CD4-positive, alpha-beta T cell treated with Interleukin-2 at 100 ng/mL for 4 hours (primary cell): ENCODE measurements at places on chromosomes 11 and 22.
A peak's percentile ranks its signal among the peaks of the same experiment; 100 is the strongest.

DNA sequence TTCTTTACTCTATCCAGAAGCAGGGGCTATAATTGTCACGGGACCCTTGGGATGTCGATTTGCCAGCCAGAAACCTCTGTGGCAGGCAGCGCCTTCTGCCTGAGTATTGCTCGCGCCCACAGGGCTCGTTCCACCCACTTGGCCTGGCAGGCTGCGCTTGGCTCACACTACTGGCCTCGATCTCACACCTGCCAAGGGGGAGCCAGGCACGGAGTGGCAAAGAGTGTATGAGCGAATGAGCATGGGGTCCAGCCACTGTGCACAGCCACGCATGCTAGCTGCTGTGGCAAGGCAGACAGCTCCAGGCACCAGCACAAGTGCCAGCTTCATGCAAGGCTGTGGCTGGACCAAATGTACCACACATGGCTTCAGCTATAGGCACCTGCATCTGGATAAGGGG lies 599.8 kb downstream of the DLG2 start:
- no peak for DNase-seq

GRCh38 chr11:93908689-93909088 lies 58.3 kb upstream of the VSTM5 start:
- DNase-seq = no peak

DNA sequence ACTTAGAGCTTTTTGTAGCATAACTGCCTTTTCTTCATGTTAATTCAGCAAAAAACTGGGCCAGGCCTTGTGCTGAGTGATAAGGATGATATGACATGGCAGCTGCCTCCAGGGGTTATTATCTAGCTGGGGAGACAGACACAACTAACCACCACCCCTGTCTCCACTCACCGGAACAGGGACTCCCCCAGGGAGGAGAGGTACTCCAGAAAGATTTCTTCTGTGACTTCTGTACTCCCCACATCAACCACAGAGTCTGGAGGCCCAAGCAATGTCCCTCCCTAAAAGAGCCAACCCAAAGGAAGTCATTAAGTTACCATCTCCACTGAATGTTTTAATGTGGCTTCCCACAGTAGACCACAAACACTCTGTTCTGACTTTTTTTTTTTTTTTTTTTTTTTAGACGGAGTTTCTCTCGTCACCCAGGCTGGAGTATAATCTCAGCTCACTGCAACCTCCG lies 14.3 kb upstream of the PMM1 start:
- DNase-seq = peak; percentile 74

DNA sequence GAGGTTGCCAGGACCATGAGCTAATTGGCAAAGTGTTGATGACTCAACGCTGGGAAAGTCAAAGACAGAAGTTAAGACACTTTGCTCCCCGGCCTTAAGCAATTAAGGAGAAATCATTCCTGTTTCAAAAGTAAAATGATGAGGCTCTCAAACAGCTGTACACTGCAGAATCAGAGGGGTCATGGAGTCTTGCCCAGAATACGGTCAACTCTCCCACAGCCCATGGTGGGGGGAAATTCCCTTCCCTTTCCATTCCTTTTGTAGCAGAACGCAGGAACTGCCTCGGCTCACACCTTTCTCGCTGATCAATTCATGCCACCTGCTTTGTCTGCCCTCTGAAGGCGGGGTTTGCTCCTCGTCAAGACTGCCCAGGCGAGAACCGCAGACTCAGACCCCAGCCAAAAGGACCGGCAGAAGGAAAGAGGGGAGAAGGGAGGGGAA lies 52.8 kb downstream of the MN1 start:
- DNase-seq = no peak

GRCh38 chr22:46812034-46812605 lies 49.7 kb downstream of the TBC1D22A start:
- DNase-seq = no peak

GRCh38 chr11:78767027-78767932 lies 192.6 kb upstream of the NARS2 start:
- DNase-seq = no peak

DNA sequence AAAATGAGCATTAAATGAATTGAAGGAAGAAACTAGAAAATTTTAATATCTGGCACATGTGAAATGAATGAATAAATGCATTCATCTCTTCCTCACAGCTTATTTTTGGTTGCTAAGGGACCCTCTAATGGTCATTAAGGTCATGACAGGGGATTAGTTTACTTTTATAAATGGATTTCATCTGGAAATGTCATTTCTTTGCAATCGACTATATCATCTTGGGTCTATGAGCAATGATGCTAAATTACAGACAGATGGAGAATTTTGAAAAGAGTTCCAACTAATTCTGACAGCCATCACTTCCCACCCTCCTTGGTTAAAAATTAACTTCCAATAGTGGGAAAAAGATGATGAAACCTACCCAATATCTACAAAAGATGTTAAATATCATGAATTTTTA lies 98.0 kb downstream of the KIF18A start:
- no peak for DNase-seq

GRCh38 chr11:8640267-8640906 lies 42.1 kb downstream of the TRIM66 start:
- DNase-seq = no peak

DNA sequence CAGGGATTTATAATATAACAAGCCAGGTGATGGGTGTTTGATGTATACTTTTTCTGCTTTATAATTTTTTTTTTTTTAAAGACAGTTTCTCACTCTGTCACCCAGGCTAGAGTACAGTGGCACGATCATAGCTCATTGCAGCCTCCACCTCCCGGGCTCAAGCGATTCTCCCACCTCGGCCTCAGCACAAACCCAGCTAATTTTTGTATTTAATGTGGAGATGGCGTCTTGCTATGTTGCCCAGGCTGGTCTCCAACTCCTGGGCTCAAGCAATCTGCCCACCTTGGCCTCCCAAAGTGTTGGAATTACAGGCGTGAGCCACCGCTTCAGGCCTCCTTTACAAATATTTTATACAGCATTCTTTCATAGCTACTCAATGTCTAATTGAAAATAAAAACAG lies 48.6 kb downstream of the MORC2 start:
- DNase-seq = no peak

DNA sequence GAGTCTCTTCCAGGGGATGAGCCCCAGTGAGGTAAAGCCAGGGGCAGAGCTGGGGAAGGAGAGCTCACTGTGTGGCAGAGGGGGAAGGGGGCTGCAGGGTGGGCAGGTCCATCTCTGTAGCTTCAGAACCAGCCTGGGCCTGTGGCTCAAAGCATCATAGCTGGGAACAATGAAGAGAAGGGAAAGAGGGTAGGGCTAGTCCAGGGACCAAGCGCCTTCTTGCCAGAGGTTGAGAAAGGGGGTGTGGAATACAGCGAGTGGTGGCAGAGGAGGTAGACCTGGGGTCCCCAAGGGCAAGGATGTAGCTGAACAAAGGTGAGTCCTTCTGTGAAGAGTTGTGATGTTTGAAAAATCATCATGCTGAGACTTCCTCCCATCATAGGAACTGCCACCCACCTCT lies 1.2 kb upstream of the PLA2G3 start:
- DNase-seq = no peak

DNA sequence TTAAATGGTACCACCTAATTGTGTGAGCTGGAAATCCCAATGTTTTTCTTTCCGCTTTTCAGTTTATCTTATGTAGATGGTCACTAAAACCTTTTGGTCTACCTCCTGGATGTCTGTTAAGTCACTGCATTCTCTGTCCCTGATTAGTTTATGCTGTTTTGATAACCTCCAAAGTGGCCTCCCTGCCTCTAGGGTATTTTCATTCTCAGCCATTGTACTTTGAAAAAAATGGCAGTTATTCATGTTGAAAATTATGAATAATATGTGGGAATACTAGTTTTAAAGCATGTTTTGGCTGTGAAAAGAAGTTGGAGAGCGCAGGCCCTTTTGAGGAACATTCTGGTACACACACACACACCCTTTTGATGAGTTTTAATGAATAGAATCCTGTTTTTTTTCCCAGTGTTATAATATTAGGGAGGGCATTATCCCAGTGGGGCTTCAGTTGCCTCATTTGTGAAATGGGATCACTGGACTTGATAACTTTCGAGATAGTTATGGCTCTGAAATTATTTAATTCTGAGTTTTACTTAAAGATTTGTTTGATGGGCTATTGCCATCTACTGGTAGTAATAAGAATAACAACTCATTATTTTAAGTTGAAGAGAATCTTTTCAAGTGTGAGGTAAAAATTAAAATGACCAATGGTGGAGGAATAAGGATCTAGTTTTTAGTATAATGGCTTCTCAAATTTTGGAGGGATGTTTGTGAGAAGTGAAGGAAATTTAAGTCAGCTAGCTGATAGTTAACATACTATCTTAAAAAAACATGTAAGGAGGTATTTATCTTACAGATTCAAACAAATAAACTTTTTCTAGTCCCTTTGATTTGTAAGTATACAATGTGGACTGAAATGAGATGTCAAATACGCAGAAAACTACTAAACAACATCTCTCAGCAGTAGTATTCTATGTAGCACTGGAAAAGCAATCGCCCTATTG lies 3.9 kb downstream of the FDX1 start:
- DNase-seq = peak; percentile 35

DNA sequence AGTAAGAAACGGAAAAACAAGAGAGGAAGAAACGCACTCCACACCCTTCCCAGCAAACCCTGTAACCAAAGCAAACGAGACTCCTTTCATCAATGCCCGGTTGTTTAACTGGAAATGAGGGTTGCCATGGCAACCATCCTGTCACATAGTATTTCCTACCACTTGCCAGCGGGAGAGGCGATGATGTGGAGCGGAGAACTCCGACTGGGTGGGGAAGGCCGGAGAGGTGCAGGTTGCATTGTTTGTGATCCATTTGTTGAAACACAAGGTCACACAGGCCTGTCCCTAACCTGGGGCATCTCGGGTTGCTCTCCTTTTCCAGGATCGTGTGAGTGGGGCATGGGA lies 609.9 kb downstream of the BUD13 start:
- DNase-seq = no peak

- peak; percentile 92 for DNase-seq
Measured at GRCh38 chr11:118338637-118339061, 3.9 kb downstream of the CD3D start.

GRCh38 chr22:32733196-32733768 lies 68.2 kb upstream of the TIMP3 start:
- no peak for DNase-seq

GRCh38 chr11:112751772-112752171 lies 209.4 kb upstream of the NCAM1 start:
- DNase-seq = no peak

- no peak for DNase-seq
Measured at GRCh38 chr11:41826085-41826484, 366.6 kb upstream of the LRRC4C start.

- DNase-seq = no peak
Measured at GRCh38 chr11:122199661-122200060, 83.6 kb upstream of the BLID start.

DNA sequence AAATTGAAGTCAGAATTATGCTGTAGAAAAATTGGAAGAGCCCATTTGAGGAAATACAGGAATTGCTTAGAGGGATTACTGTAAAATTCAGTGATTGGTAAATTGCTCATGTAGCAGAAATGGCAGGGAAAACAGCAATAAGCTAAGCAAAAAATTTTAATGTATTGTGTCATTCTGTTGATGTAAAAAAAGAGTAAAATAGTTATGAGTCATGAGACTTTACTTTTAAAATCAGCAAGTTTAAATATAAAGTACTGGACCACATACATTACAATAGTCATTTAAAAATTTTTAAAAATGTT lies 10.4 kb downstream of the PDHX start:
- DNase-seq = no peak

DNA sequence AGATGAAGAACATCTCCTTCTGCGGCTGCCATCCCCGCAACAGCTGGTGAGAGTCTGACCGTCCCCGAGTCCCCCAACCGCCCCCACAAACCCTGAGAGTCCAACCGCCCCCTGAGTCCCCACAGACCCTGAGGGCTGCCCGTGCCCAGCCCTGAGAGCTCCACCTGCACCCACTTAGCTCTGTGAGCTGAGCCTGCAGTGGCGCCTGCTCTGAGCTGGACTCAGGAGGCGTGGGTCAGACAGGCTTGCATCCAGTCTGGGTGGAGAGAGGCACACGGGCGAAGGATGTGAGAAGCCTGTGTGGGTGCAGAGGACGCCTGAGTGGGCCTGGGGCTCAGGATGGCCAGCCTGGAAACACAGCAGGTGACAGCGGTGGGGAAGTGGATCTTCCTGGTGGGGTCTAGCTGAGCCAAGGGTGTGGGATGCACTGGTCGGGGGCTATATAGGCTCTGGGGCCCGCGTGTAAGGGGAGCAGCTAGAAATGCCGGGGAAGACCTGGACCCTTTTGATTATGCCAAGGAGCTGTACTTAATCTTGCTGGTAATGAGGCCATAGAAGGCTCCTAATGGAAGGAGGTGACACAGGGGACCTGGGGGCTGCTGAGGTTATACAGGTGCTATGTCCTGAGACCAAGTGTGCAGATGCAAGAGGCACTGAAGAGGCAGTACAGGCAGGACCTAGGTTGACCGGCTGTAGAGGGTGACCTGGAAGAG lies 6.5 kb downstream of the MAPK8IP2 start:
- DNase-seq = no peak

DNA sequence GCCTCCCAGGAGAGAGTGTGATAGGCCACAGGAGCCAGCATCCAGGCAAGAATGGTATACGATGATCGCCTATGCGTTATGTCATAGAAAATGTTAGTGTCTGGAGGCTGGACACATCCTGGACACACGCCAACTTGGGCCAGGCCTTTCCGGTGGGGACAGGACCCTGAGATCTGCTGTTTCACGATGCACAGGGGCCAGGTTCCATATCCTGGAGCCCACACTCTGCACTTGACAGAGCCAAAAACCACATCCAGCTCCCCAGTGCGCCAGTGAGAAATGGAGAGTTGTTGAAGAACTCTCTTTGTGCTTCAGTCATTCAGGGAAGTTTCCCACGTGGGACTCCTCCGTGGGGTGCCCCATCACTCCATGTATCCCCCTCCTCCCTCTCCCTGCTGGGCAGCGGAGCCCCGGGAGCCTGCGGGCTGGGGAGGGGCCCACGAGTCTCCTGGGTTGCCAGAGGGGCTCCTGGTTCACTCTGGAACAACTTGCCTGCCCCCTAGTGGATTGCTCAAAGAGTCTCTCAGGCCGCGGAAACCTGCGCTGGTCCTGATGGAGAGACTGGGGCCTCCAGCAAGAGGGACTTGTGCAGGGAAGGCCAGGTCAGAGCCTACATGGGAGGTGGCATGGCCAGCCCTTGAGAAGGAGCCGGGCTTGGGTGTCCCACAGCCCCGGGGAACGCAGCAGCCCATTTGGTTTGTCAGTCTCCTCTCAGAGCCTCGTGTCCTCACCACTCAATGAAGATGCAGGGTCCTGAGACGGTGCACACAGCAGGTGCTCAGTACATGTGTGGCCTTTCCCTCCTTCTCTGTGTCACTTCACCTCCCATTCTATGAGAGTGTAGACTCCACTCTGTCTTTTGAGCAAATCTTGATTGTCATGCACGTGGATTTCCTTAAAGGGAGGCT lies 10.2 kb upstream of the LRRC32 start:
- peak; percentile 62 for DNase-seq

GRCh38 chr11:69385144-69385820 lies 91.3 kb downstream of the MYEOV start:
- no peak for DNase-seq
